ENCODE measurements at places on chromosomes 13 and 19.

DNA sequence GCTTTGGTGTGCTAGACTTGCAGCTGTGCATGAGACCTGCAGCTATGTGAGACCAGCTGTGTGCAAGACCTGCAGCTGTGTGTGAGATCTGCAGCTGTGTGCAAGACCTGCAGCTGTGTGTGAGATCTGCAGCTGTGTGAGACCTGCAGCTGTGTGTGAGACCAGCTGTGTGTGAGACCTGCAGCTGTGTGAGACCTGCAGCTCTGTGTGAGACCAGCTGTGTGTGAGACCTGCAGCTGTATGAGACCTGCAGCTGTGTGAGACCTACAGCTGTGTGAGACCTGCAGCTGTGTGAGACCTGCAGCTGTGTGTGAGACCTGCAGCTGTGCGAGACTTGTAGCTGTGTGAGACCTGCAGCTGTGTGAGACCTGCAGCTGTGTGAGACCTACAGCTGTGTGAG is 6.7 kb upstream of the DCUN1D2 start:
- no peak for DNase-seq

DNA sequence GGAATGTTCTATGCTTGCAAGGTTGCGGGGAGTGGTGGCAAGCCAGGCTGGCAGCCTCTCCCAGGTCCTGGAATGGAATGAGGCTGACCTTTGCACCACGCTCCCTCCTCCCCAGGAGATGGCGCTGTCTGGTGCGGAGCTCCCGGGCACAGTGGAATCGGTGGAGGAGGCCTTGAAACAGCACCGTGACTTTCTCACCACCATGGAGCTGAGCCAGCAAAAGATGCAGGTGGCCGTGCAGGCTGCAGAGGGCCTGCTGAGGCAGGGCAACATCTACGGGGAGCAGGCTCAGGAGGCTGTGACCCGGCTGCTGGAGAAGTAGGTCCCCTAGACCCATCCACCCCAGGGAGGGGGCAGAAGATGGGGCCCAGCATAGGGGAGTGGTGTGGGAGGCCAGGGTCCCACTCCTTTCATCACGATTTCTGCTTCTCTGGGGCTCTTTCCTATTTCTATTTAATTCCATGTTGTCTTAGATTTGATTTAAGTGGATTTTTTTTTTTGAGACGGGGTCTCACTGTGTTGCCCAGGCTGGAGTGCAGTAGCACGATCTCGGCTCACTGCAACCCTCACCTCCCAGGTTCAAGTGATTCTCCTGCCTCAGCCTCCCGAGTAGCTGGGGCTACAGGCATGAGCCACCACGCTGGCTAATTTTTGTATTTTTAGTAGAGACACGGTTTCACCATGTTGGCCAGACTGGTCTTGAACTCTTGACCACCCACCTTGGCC is 53.2 kb upstream of the SHKBP1 start:
- no peak for DNase-seq

- DNase-seq, result no peak
Observed at GRCh38 chr13:26254583-26255111, 718 bp downstream of the CDK8 start.

DNA sequence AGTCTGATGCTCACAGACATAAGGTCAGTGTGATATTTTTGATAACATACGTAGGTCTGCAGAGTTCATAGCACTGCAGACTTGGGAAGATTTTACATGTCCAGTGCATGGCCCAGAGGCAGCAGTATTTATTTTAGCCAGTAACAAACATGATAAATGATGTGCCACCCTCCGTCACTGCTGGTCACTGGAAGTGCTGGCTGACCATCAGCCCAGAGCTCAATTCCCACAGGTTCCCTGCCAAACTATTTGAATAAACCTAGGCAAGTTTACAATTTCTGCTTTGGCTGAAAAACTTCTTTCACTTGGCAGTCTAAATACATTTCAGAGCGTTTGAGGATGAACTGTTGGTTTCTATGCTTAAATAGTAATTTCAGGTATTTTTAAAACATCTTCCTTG is 135.5 kb upstream of the EDNRB start:
- no peak for DNase-seq

DNA sequence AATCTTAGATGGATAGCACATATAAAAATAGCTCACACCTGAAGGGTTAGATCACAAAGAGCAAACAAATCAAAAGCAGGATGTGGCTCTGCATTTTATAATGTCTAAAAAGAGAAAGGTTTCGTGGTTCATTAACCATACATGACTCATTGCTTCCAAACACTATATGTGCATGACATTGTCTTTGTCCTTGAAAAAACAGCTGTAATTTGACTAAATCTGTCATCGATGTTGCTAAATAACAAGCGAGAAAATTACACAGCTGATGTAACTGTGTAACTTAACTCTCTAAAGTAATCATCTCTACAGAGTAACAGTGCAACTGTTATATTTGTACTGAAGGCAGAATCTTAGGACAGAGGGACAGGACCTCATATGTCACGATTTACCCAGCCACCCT is 383.1 kb upstream of the GPC6 start:
- DNase-seq, result peak; percentile 14

- DNase-seq, result no peak
Observed at GRCh38 chr19:29528946-29529645, 3.3 kb downstream of the VSTM2B start.

- no peak for DNase-seq
Observed at GRCh38 chr19:23440791-23441190, 45.5 kb upstream of the ZNF91 start.

DNA sequence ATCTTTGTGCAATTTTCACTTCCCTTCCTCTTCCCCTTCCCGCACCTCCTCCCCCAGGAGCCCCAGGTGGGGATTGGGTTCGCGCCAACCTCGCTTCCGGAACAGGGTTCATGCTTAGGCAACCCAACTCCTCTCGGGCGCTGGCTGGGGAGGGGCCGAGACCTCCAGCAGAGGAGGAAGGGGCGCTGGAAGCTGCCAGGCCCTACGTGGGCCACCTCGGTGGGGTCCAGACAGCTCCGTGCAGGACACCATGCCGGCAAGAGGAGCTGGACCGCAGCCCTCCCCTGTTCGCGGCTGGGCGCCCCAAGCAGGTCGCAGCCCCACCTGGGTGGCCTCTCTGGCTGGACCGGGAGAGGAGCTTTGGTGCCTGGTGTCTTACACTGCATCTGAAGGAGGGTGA is 91.1 kb downstream of the SPACA7 start:
- no peak for DNase-seq

- no peak for DNase-seq
Observed at GRCh38 chr19:8922591-8922990, 87.6 kb downstream of the MUC16 start.

DNA sequence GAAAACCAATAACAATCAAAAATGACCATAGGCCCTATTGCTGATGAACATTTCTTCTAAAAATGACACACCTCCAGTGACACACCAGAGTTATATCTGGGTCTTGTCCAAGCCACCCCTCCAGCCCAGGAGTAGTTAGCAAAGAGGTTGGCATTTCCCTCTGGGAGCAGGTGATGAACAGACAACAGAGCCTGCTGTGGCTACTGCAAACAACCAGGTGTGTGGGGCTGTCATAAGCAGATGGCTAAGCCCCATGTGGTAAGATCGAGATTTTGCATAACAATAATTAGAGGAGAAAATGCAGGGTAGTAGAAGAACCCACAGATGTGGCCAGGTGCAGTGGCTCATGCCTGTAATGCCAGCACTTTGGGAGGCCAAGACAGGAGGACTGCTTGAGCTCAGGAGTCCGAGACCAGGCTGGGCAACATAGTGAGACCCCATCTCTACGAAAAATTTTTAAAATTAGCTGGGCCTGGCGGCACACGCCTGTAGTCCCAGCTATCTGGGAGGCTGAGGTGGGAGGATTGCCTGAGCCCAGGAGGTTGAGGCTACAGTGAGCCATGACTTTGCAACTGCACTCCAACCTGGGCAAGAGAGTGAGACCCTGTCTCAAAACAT is 5.0 kb downstream of the XRCC1 start:
- no peak for DNase-seq

DNA sequence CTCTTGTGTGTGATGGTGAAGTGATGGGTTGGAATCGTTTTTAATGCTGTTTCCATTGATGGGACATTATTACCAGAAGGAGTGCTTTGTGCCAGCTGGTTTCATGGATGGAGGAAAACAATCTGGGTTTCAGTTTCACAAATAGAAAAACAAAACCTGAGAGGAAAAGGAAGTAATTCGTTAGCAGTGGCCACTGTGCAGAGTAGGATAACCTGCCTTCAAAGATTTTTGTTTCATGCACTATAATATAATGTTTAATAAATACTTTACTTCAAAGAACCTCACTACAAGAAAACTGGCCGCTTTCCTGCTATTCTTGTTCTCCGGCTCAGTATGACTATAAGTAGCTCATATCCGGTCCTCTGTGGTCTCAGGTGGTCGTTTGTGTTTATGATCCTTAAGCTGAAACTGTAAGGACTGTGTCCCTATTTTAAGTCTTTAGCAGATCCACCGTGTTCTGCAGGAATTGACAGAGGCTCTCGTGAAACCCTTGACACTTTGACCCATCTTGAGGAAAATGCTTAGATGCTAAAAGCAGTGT is 104.7 kb downstream of the GGACT start:
- no peak for DNase-seq

DNA sequence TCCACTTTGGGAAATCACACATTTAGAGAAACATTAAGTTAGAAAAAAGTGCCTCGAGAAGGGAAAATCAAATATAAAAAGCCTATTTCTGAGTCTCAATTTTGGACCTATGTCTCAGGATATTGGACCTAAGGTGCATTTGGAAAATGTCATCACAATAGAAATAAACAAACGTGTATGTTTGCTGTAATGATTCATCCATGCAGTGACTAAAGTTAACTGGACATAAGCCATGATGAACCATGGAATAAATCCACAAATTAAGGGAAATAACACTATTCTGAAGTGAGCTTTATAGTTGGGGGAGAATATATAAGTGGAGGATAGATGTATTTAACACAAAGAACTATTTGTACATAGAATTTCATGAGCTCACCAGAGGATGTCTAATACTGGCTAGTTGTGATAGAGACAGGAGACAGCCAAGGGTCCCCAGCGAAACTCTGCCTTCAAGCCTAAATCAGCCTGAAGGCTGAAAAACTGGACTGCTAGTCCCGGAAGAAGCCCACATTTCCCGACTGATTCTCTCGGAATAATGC is 963.3 kb upstream of the SPRY2 start:
- no peak for DNase-seq

DNA sequence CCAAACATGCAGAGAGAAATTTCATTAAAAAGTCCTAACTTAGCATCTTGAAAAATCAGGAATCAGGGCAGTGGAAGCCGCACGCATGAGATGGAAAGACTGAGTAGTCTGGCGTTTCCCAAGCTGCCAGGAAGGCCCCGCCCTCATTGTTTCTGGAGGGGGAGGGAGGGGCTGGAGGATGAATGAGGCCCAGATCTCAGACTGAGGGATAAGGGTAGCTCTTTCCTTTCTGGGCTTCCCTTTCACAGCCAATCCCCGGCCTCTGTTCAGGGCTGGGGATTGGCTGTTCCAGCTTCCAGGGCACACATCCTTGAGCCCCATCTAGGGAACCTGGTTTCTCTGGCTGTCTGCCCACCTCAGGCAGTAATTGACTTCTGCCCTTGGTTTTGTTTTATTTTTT is 7.3 kb downstream of the C19orf53 start:
- DNase-seq, result peak; percentile 70

DNA sequence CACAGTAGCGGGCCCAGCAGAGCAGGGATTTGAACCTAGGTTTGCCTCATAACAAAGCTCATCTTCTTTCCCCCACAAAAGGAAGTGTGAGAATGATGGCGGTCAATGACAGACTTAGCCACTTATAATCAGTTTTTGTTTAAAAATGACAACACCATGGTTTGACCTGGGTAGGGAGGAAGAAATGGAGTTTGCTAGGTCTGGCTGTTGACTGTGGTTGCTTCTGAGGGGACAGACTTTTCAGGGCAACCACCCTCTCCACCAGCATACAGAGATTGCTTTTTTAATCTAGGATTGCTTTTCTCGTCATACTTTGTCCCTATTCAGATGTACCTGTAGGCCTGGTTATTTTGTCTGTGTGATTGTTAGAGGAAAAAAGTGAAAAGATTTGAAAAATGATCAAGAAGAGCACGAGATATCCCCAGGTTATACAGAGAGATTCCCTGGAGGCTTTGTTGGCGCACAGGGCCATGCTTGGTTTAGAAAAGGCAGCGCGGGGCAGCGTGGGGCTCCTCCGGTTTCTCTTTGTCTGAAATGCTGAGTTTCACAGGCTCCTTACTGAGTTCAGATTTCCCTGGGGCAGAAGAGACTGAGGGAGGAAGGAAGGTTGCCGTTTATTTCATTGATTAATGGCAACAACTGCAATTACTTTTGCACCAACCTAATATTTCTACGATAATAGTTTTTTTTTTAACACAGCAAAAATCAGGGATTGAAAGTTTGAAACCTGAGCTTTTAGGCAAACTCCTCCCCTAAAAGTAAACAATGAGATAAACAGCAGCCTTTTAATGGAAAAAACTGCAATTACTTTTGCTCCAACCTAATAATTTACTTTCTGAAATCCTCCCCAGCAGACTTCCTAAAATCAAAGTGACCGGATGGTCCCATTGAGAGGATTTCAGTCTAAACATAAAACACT is 97.0 kb upstream of the RNF113B start:
- no peak for DNase-seq

DNA sequence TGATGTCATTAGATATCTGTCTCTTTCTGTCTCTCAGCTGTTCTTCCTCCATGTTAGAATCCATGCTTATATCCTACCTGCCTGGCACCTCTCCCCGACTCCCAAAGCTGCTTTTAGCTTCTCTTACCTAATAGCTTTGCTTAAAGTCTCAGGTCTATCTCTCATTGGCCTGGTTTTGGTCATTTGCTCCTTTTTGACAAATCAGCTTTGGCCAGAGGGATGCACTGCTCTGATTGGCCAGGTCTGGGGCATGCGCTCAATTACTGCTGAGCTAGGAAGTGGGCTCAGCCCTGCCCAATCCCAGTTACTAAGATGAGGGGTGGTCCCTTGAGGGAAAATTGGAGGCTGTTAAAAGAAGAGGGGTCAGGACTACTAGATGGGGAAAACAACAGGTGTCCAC is 11.5 kb upstream of the CLASRP start:
- DNase-seq, result no peak

GRCh38 chr13:106680796-106681472 is 113.0 kb upstream of the ARGLU1 start:
- no peak for DNase-seq

DNA sequence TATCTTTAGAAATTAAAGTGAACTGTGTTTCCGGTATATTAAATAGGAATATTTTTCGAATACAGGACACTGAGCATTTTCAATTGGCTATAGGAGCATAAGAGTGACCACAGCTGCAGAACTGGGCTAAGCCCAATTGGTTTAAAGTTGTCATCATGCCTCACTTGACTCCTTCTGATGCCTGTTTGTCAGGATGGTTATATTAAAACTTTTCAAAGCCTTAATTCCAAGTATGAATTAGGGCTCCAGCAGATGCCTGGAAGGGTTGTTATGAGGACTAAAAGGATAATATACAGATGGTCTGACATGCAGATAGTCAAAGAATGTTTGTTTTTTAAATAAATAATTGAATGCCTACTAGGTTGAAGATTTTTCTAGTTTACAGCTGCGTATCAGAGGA is 100.0 kb downstream of the LMO7 start:
- DNase-seq, result no peak

Data from non-pigmented ciliary epithelial cell (primary cell).